ENCODE measurements at places on chromosomes 7 and 10.

- DNase-seq, result no peak
Measured at GRCh38 chr10:10854725-10855124, 162.9 kb upstream of the CELF2 start.

DNA sequence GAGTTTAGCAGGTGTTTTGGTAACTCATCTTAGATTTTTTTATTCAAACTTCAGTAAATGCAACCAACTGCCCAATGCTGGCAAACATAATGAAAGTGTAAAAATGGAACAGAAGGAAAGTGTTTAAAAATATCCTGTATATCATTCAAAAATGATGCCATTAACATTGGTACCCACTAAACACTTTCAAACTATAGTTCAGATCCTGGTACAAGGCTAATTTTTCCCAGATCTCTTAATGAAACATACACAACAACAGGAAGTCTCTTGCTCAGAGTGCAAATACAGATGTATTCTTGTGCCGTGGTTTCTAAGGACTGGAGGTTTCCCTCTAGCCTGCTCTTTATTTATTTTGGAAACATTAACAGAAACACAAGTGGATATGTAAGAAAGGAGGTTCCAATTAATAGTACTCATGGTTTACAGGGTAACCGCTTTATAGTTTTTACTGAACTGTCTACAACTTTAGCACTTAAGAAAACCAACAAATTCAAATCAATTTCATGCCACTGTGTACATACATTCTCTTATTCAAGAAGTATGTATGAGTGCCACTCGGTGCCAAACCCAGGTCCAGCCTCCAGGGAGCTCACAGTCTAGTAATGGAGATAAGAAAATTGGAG, 176.0 kb upstream of the AKR1E2 start:
- DNase-seq, result no peak

DNA sequence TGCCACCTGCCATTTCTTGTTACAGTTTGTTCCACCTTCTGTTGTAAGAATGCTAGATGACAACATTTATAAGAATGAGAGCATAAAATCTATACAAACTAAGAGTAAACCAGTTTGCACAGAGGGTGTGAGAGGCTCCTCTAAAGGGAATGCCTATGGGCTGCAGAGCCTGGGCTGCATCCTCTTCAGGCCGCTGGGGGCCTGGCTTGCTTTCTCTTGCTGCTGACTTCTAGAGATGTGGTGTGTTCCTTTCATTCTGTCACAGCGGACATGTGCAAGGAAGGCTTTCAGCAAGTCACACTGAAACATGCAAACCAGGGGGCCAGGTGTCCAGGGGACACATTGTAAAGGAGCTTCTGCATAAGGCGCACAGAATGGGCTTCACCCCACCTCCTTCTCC, 7.1 kb upstream of the ATP6V1F start:
- no peak for DNase-seq

- DNase-seq, result no peak
Measured at GRCh38 chr10:96610817-96611216, 24.0 kb upstream of the TM9SF3 start.

GRCh38 chr10:73995035-73995358, 2.9 kb upstream of the VCL start:
- DNase-seq, result no peak

All from stimulated activated CD4-positive, alpha-beta T cell treated with anti-CD3 and anti-CD28 coated beads, Interleukin-12 subunit alpha, Interleukin-12 subunit beta, amount 100 ng/mL, for 24 hours (primary cell).